Stimulated activated CD8-positive, alpha-beta memory T cell treated with anti-CD3 and anti-CD28 coated beads, Interleukin-4, amount 100 ng/mL, for 4 hours (primary cell): ENCODE measurements at places on chromosomes 7 and 10.

DNA sequence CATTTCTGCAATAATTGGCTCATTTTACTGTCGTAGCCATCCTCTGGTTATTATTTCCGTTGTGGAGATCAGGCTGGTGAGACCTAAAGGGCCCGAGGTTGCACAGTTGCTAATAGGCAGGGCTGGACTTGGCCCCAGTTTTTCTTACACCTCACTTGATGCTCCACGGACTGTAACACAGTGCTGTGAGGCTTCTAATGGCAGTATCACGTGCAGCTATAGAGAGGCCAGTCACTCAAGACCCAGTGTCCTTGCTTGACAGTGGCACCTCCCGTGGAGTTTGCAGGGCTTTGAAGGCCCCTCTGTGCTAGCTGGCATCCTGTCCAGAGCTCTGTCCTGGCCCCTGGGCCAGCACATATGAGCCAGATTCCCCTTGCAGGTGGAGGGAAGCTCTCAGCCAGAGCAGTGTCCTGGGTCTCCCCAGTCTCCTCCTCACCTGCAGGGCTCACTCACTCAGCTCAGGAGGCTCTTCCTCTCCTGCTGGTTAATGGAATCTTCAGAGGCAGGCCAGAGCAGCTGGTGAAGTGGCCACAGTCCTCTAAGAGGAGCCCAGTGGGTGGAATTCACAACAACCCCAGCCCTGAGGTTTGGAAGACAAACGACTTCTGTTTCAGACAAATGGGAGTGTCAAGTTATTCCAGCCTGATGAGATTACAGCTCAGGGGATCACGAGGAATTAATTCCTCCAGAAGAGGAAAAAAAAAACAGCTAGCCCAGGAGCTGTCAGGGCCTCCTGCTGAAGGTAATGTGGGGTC, 114.2 kb upstream of the FAM180A start:
- DNase-seq: no peak

DNA sequence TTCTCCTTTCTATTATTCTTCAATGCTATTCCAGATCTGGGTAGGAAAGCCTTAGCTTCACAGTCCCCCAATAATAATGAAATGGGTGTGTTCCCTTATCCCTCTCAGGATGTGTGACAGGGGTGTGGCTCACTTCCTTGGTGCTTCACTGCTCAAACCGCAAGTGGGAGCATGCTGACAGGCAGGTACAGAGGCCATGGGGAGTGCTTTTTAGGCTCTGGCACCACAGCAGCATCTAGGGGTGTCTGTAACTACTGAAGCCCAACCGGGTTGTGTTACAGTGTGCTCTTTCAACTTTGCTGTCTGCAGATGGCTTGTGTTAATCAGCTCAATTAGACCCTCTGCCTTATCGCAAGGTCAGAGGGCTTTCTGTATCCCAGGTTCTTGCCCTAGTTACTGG, 79.4 kb upstream of the CYP2C9 start:
- DNase-seq: no peak

DNA sequence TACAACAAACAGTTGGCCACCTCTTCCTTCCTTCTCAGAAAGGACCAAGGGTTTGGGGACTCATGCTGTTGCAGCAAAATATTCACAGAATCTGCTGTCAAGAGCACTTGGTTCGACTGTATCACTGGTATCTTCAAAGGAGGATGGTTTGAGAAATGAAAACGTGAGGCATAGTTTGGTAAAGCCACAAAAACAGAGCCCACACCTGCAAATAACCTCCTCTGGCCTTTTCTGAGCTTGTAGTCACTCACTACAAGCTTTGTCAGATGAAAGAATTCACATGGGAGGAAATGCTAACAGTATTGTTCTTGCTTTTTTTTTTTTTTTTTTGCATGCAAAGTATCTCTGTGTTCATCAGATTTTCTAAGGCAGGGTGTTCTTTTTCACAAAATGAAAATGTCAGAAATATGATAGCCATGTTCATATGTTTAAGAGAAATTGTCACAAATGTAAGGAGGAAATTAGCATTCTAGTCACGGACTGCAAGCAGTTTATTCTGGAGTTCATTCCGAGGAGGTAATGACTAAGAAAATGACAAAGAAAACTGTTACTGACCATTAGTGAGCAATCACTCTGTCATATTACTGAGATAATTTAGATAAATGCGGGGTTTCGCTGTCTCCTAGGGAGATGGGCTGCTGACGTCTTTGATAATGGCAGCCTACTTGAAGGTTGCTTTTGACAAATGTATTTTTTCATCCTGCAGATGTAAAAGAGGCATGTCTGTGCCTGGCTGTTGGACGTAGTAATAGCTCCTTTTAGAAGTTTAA, 117.8 kb upstream of the MYO3A start:
- DNase-seq: no peak

GRCh38 chr7:15197042-15197977, 294.8 kb upstream of the DGKB start:
- no peak for DNase-seq

GRCh38 chr10:74906611-74907198, 80.3 kb downstream of the KAT6B start:
- DNase-seq: no peak

DNA sequence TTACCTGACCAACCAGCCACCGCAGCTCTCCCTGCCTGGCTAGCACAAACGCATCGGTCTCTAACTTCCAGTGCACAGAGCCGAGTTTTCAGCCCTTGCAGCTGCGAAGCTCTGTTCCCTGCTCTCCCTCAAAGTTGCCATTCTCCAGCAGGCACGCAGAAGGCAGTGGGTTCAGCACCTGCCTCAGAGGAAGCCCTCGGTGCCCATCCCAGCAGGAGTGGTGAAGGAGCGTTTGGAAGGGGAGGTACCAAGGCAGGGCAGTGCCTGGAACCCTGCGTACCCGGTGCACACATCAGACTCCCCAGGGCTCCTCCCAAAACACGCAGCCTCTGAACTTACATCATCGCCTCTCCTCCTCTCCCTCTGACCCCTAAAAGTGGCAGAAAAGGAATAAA, 1.7 kb upstream of the STK32C start:
- no peak for DNase-seq

DNA sequence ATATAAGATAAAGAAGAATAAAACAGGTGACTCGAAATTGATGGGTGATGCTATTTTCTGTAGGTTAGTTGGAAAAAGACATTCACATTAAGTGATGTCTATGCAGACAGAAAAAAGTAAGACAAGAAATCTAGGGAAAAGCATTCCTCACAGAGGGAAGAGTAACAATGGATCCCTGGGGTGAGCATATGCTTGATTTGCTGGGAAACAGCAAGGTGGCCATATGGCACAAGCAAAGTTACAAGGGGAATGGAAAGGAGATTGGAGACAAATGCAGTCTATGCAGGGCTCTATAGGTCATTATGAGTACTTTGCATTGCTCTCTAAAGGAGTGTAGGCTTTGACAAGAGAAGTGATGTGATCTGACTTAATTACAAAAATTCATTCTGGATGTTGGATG, 90.9 kb upstream of the ZNF804B start:
- no peak for DNase-seq

DNA sequence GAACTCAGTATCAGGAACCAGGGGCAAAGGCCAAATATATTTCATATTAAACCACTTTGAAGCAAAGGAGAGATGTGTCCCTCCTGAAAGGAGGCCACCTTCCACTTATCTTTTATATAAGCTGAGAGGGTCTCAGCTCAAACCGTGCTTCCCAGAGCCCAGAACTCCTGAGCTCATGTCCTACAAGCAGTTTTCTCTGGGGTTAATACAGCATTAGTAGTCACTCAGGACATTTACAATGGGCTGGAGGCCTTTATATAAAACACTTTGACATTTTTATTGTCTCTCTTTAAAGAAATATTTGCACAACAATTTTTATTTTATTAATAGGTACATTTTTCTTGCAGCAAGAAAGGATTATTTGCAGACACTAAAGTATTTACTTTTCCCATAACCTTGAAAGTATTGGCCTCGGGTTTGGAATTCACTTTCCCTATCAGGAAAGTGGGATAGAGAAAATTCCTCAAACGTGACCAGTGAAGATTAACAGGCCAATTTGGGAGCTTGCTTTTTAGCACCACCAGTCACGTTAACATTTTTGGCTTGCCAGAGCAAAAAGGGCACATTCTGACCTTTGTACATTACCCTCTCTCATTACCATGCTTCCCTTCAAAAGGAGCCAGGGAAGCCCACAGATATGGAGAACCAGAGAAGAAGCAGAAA, 464.9 kb upstream of the NRP1 start:
- DNase-seq: no peak

DNA sequence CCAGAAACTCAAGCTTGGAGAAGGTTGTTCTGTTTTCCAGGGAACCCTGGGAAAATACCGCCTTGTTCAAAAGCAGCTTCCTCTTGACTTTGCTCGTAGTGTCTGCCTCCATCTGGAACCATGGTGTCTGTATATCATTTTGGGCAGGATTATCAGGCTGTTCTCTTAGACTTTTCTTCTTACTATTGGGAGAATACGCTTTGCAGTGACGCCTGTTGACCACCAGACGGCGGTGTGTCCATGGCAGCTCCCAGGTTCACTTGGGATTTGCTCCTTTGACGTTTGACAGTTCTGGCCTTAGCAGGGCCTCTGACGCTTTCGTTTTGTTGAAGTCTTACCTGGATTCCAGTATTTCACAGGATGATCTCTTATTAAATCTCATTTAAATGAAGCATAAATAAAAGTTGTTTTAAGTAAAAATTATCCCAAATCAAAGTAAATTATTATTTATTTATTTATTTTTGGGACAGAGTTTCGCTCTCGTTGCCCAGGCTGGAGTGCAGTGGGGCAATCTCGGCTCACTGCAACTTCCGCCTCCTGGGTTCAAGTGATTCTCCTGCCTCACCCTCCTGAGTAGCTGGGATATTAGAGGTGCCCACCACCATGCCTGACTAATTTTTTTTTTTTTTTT, 41.8 kb upstream of the GJD4 start:
- DNase-seq: no peak

DNA sequence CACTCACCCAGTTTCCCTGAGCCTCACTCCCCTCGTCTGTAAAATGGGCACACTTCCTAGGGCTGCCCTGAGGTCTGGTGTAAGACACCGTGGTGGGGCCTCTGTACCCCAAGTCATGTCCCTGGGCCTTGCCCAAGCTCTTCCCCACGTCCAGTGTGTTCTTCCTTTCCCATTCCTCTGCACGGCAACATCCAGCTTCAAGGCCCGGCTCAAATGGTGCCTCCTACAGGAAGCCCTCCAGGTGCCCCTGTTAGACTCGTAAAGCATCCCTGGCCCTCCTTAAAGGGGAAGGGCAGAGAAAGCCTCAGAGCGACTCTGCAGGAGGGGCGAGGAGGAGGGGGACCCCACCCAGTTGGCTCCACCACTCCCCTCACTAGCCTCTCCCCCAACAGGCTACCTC, 8.6 kb downstream of the SLC29A4 start:
- no peak for DNase-seq

DNA sequence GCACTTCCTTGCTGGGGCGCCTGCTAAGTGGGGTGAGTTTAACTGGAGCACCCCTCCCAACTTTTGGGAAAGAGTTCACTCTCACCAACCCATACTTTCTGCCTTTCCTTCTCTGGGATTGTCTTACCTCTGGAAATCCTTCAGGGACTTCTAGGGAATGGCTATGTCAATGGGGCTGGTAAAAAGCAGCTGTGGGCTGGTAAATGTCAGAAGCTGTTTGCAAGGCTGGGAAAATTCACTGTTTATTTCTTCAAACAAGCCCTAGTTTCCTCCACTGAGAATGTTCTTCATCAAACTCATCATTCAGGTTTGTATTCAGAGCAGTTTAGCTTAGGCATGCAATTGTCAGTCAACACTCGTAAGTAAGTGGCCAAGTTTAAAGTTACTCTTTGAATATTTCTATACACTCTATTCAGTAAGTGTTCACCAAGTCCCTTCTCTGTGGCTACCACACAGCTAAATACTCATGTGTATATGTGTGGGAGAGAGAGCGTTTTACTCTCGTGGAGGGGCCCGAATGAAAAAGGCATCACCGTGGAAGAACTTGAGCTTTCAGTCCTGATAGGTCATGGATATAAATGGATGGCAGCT, 654.8 kb downstream of the LRMDA start:
- no peak for DNase-seq

- DNase-seq: no peak
Measured at GRCh38 chr7:79893991-79894390, 240.6 kb upstream of the GNAI1 start.

GRCh38 chr7:50450590-50451032, 461 bp upstream of the FIGNL1 start:
- DNase-seq: peak; percentile 2

- no peak for DNase-seq
Measured at GRCh38 chr10:63204667-63205391, 71.7 kb downstream of the NRBF2 start.

GRCh38 chr7:23205577-23205908, 23.7 kb downstream of the NUP42 start:
- no peak for DNase-seq

GRCh38 chr10:123687758-123688157, 21.6 kb downstream of the GPR26 start:
- DNase-seq: no peak

DNA sequence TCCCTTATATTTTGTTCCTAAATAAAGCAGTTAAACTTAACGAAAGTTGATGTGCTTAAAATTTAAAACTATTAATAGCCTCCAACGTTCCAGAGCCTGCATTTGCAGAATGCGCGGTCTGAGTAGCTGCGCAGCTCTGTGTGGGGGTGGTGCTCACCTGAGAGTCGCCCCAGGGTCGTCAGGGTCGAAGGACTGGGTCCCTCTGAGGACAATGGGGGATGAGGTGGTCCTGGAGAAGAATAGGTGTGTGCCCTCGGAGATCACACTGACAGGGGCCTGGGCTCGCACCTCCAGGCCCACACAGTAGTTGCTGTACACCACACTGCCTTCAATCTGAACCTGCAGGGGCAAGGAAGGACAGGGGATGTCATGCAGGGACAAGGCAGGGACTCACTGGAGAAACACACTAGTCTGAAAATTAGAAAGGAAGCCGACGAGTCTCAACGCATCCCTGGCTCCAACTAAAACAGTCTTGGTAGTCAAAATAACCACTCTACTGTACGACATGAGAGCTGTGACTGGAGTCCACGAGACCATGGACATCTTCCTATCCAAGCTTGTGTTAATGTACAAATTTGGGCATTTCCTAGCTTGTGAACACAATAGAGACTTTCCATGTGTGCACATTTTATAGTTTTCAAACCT, 54.4 kb downstream of the PKD1L1 start:
- no peak for DNase-seq

GRCh38 chr10:121797490-121797889, 130.3 kb downstream of the ATE1 start:
- DNase-seq: no peak

- DNase-seq: no peak
Measured at GRCh38 chr10:129438024-129438423, 29.0 kb upstream of the MGMT start.

DNA sequence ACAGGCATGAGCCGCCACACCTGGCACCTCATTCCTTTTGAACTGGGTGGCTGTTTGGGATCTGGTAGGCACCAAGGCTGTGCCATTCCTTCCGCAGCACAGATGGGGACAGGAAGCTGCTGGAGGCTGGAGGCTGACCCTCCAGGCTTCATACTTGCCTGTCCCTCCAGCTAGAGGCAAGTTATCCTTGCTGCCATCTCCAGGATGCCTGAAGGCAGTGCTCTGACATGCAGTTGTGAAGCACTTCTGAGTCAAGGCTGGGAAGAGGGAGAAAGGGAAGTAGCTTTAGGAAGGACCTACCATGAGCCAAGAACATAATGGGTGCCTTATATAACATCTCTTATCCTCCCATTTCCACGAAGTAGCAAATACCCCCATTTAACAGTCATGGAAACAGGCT, 9.5 kb downstream of the MARVELD1 start:
- DNase-seq: no peak

GRCh38 chr7:51062222-51062987, 254.2 kb downstream of the COBL start:
- no peak for DNase-seq
